Activated CD4-positive, alpha-beta memory T cell treated with anti-CD3 and anti-CD28 coated beads, Interleukin-2, amount 10 ng/mL, durations not matched to agents 7 days and 5 days (primary cell): ENCODE measurements at places on chromosomes 3 and 15. TPM values are rescaled to one million over a fixed set of nuclear protein-coding genes. Genes with fewer than 3 reads are reported as not detected.
A peak's percentile ranks its signal among the peaks of the same experiment; 100 is the strongest.

Gene AHSG
- not detected for total RNA-seq

Gene INSYN1
- total RNA-seq: not detected

Gene DUOXA1
- total RNA-seq: not detected

Gene GNL3
- 67.5 TPM for total RNA-seq

DNA sequence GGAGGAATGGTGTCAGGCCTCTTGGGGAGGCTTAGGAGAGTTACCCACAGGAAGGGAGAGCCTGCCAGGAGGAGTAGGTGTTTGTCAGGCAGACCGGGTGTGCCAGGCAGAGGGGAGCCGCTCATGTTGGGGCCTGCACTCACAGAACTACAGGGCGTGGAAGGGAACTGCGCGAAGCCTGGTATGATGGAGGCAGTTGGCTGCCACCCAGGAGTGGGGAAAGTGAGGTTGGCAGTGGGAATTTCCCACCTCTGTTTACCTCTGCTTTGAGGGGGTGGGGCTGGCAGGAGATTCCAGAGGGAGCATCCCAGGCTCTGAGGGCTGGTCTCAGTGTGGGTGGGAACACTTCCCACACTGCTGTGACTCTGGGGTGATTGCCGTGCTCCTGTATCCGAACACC lies 99.9 kb downstream of the SLCO3A1 start:
- peaks cover 49% of the 10 kb centered on the region for H3K4me1 ChIP-seq
- no peaks in the 10 kb centered on the region for H3K36me3 ChIP-seq
- no peaks in the 10 kb centered on the region for H3K27me3 ChIP-seq
- H3K27ac ChIP-seq: no peak overlapping the region
- DNase-seq: no peak
- no peak overlapping the region for H3K4me3 ChIP-seq

DNA sequence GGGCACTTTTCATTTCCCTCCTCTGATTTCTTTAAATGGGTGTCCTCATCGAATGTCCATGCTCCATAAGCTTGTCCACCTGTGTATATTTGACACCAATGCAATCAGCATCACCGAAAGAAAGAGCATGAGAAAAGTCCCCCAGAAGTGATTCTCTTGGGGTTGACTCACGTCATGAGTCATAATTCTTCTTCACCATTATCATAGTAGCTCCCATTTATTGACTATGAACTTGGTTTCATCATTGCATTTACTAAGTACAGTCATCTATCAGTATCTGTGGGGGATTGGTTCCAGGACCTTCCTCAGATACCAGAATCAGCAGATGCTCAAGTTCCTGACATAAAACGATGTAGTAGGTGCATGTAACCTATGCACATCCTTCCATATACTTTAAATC lies 372.5 kb upstream of the CFAP20DC start:
- peaks cover 3% of the 10 kb centered on the region for H3K36me3 ChIP-seq
- H3K4me3 ChIP-seq: no peak overlapping the region
- no peak for DNase-seq
- peaks cover 48% of the 10 kb centered on the region for H3K4me1 ChIP-seq

Gene GABRR3
- not detected for total RNA-seq

- no peaks in the 10 kb centered on the region for H3K27me3 ChIP-seq
- H3K27ac ChIP-seq: peak overlapping the region; percentile 20
- DNase-seq: no peak
- H3K4me3 ChIP-seq: no peak overlapping the region
- peaks cover 64% of the 10 kb centered on the region for H3K36me3 ChIP-seq
These were observed 47.5 kb upstream of the EIF3J start for GRCh38 chr15:44489464-44489863.

Gene ZKSCAN7
- total RNA-seq: 0.98 TPM

Gene BMF
- total RNA-seq: 30.2 TPM

DNA sequence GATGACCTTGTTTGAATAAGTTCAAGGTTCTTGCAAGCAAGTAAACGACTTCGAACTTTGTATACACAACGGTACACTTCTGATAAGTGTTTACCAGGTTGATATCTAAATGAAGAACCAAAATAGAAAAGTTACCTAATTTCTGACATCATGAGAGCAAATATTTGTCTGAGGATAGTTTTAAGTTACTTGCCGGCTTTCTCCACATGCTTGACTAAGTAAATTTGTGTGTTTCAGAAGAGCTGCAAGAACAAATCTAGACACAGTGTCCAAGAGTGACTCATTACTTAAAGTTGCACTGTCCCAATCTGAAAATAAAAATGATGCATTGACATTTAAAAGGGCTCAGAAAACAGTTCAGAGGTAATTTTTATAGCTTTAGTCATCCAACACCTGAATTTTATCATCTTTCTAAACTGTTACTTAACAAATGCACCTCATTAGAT lies 115.1 kb downstream of the HERC1 start:
- no peak overlapping the region for H3K27ac ChIP-seq
- H3K4me3 ChIP-seq: no peak overlapping the region
- DNase-seq: no peak

Gene PLSCR4
- total RNA-seq: not detected

- no peaks in the 10 kb centered on the region for H3K4me1 ChIP-seq
- DNase-seq: no peak
- no peaks in the 10 kb centered on the region for H3K36me3 ChIP-seq
These were observed 89.0 kb downstream of the MRPL46 start for GRCh38 chr15:88378188-88378637.

Gene ANO10
- total RNA-seq: 19.9 TPM

Gene GOLGA6L4
- total RNA-seq: 1.7 TPM

- no peak overlapping the region for H3K4me3 ChIP-seq
These were observed 90.5 kb upstream of the LIMD1 start for GRCh38 chr3:45503904-45504651.

DNA sequence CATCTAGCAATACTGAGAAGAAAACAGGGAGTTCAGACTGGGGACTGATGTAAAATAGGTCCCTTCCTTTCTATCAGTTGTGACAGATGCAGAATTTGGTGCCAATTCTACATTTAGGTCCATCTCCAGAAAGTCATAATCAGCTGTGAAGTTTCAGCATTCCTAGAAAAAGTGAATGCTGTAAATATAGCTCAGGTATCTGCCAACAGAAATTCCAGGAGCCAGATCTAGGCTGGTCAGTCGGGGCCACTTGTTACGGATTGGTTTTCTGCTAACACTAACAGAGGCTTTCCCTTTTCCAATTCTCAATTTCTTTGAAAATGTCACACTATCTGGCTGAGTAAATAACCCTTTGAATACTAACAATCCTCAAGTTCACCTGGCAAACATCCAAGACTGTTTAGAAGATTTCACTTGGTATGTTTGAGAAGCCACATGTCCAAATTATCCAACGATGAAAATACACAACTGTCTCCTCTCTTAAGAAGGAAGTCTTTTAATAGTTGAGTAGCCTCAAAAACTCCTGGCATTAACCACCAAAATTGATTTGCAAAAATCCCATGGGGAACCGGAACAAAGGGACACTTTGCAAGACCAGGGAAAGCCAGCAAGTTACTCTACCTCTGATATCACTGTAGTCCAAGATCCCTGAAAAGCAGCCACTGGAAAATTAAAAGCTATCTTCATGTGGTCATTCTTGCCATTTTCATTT lies 222.3 kb downstream of the ZMAT3 start:
- H3K4me1 ChIP-seq: no peaks in the 10 kb centered on the region
- no peaks in the 10 kb centered on the region for H3K27me3 ChIP-seq
- no peak for DNase-seq
- no peak overlapping the region for H3K4me3 ChIP-seq
- H3K27ac ChIP-seq: no peak overlapping the region
- H3K36me3 ChIP-seq: no peaks in the 10 kb centered on the region

DNA sequence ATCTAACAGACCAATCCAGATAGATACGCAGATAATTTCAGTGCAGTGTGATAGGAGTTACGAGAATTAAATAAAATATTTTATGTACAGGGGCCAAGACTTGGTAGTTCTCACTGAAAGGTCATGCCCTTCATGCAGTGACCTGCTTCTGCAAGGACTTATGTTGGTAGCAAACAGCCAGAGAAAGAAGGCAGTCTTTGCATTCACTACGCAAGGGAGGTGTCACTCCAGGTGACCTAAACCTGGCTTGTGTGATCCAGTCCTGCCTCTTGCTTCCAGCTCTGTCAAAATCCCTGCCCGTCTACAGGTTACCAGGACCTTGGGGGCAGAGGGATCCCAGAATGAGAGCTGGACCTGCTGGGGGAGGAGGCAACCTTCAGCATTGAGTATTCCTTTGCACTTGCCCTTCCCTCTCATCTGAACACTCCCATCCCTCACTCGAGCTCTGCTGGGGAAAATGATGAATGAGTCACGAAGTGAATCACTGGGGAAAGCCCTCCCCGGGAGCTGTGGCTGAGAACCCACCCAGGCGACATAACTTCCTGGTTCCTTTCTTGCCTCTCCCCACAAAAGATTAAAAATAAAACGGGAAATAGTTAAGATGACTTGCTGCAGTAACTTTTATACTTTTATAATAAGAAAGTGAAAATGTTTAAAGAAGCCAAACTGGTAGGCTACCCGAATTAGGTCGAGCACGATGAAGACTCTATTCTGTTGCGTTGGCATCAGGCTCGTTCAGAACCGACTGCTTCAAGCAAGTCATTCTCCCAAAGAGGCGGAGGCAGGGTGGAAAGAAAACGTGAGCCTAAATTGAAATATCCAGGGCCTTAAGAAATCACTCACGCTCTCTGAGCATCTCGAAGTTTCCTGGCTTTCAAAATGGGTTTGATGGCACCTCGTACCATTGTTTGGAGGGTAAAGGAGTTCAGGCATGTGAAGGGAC lies 216.1 kb downstream of the SLCO3A1 start:
- no peak overlapping the region for H3K27ac ChIP-seq
- H3K27me3 ChIP-seq: no peaks in the 10 kb centered on the region
- H3K4me3 ChIP-seq: peak overlapping the region; percentile 5
- peak; percentile 28 for DNase-seq
- H3K4me1 ChIP-seq: peaks cover 47% of the 10 kb centered on the region

Gene AADAC
- not detected for total RNA-seq

DNA sequence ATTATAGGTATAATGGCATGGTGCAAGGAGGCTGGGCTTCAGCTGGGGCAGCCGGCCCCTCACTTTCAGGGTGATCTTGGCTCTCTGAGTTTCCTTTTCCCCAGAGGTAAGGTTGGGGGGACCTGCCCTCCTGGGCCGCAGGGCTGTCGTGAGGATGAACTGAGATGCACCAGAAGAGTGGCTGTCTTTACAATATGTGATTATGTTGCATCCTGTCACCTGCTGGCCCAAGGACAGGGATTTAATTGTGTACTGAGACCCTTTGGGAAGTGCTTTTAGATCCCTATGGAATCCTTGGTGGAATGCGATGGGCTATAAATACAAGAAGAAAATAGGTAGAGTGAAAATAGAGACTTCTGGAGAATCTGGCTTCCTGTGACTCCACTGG lies 22.1 kb downstream of the ANAPC13 start:
- no peak for DNase-seq
- H3K4me1 ChIP-seq: no peaks in the 10 kb centered on the region
- peaks cover 14% of the 10 kb centered on the region for H3K27me3 ChIP-seq
- H3K4me3 ChIP-seq: no peak overlapping the region
- H3K36me3 ChIP-seq: no peaks in the 10 kb centered on the region
- no peak overlapping the region for H3K27ac ChIP-seq

- no peak overlapping the region for H3K27ac ChIP-seq
- no peaks in the 10 kb centered on the region for H3K4me1 ChIP-seq
- no peak for DNase-seq
- H3K27me3 ChIP-seq: no peaks in the 10 kb centered on the region
These were observed 101.6 kb downstream of the CFAP44 start for GRCh38 chr3:113339616-113340244.

Gene CX3CR1
- 6.2 TPM for total RNA-seq

- no peak overlapping the region for H3K27ac ChIP-seq
- H3K36me3 ChIP-seq: peaks cover 21% of the 10 kb centered on the region
- H3K4me1 ChIP-seq: peaks cover 11% of the 10 kb centered on the region
- H3K4me3 ChIP-seq: no peak overlapping the region
These were observed 66.8 kb downstream of the FLNB start for GRCh38 chr3:58074997-58075396.

DNA sequence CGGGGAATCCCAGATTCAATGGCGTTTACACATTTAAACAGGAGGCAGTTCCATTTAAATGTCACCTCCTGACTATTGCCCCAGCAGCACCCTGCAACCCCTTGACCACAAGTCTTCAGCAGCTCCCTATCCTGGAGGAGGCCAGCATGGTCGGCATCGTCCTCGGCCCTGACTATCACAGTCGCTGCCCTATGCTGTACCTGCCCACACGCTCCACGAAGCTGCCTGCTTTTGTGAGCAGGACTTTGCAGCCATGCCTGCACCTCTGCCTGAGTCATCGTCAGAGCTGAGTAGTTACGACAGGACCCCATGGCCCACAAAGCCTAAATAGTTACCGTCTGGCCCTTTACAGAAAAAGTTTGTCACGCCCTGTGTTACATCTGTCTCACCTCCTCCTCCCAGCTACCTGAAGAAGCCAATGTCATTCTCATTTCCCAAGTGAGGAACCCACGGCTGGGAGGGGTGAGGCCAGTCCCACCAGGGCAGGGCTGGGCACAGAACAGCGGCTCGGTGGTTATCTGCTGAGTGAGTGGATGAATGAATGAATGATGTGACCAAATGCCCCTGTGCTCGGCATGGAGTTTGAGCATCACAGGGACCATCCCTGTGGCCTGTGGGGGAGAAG lies 47.8 kb upstream of the IQSEC1 start:
- no peaks in the 10 kb centered on the region for H3K36me3 ChIP-seq
- H3K27ac ChIP-seq: no peak overlapping the region
- H3K4me1 ChIP-seq: no peaks in the 10 kb centered on the region
- peaks cover 5% of the 10 kb centered on the region for H3K27me3 ChIP-seq
- H3K4me3 ChIP-seq: no peak overlapping the region
- DNase-seq: no peak

DNA sequence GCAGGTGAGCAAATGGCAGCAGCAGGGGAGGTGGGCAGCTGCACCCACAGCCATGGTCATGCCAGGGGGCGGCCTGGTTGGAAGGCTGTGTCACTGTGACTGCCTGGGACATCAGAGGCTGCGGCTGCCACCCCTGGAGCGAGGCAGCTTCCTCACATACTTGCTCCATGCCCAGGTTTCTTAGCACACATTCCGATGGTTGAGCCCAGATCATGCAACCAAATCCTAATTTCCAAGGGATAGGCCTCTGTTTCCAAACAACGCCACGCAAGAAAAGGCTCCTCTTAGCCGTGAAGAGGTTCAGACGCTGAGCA lies 11.6 kb upstream of the NRROS start:
- H3K4me3 ChIP-seq: no peak overlapping the region
- DNase-seq: no peak
- no peak overlapping the region for H3K27ac ChIP-seq
- H3K4me1 ChIP-seq: peaks cover 57% of the 10 kb centered on the region

- peaks cover 26% of the 10 kb centered on the region for H3K36me3 ChIP-seq
- peaks cover 8% of the 10 kb centered on the region for H3K4me1 ChIP-seq
- no peak for DNase-seq
- no peak overlapping the region for H3K27ac ChIP-seq
- no peak overlapping the region for H3K4me3 ChIP-seq
These were observed 99.8 kb upstream of the FGF7 start for GRCh38 chr15:49323207-49323606.
